ENCODE measurements at places on chromosomes 6 and 20.

- no peak for DNase-seq
Observed at GRCh38 chr20:38032585-38033329, 499 bp downstream of the TTI1 start.

- DNase-seq, result no peak
Observed at GRCh38 chr6:167532410-167533288, 207.8 kb downstream of the TTLL2 start.

GRCh38 chr20:23879811-23880374, 345 bp upstream of the CST5 start:
- DNase-seq, result no peak

- no peak for DNase-seq
Observed at GRCh38 chr20:32064667-32065066, 12.6 kb downstream of the HCK start.

DNA sequence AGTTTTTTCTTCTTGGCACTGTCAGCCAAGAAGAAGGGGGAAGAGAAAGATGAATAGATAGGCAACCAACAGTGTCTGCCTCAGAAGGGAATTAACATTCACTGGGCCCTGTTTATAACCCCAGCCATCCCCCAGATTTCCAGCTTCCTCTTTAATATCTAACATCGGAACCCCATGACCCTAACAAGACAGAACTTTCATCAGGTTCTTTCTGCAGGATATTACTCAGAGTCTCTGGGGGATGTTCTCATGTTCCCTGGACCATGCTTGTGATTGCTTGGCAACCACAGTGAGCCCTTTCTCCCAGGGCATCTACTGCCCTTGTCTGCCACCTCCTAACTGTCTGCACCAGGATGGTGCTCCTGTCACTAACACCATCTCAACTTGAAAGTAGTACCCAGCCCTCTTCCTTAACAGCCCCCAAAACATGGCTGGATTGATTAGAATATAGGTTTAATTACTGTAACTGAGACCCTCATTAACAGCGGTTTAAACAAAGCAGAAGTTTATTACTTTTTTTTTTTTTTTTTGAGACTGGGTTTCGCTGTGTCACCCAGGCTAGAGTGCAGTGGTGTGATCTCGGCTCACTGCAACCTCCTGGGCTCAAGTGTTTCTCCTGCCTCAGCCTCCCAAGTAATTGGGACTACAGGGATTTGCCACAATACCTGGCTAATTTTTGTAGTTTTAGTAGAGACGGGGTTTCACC, 12.0 kb upstream of the PTPN1 start:
- peak; percentile 31 for DNase-seq

- DNase-seq, result no peak
Observed at GRCh38 chr6:82381278-82381677, 17.7 kb downstream of the TPBG start.

- no peak for DNase-seq
Observed at GRCh38 chr6:108132863-108133262, 33.0 kb upstream of the NR2E1 start.

GRCh38 chr6:143337201-143337949, 113.1 kb downstream of the ADAT2 start:
- DNase-seq, result no peak

- DNase-seq, result no peak
Observed at GRCh38 chr20:59598625-59599310, 5.6 kb upstream of the PHACTR3 start.

GRCh38 chr6:15481390-15482291, 181.2 kb downstream of the DTNBP1 start:
- DNase-seq, result no peak

GRCh38 chr6:20589266-20589665, 55.0 kb downstream of the CDKAL1 start:
- DNase-seq, result no peak

- DNase-seq, result no peak
Observed at GRCh38 chr6:100446115-100447080, 18.3 kb downstream of the SIM1 start.

DNA sequence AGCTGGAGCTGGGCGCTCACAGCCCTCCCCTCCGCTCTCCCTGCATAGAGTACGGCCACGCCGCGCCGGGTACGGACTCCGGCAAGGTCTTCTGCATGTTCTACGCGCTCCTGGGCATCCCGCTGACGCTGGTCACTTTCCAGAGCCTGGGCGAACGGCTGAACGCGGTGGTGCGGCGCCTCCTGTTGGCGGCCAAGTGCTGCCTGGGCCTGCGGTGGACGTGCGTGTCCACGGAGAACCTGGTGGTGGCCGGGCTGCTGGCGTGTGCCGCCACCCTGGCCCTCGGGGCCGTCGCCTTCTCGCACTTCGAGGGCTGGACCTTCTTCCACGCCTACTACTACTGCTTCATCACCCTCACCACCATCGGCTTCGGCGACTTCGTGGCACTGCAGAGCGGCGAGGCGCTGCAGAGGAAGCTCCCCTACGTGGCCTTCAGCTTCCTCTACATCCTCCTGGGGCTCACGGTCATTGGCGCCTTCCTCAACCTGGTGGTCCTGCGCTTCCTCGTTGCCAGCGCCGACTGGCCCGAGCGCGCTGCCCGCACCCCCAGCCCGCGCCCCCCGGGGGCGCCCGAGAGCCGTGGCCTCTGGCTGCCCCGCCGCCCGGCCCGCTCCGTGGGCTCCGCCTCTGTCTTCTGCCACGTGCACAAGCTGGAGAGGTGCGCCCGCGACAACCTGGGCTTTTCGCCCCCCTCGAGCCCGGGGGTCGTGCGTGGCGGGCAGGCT, 4.6 kb downstream of the KCNK15 start:
- DNase-seq, result no peak

DNA sequence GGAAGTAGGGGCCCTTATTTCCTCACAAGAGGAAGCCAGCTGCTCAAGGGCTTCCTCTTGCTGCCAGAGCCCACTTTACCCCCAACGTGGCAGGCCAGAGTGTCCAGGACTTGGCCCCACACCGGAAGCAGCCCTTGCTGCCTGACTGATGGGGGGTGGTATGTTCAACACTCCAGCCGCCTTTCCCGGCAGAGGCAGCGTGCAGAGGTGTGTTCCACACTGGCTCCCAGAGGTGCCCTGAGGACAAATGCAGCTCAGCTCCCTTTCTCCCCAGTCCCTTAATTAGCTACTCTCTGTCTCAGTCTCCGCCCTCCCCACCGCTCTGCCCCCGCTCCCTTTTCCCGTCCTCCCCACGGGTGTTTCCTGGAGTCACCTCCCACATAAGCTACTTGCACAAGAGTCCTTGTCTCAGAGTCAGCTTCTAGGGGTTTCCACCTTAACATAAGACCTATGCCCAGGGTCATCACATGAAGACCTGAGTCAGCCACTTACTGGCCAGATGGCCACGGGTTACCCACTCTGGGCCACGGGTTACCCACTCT, 61.7 kb upstream of the SHLD1 start:
- peak; percentile 70 for DNase-seq

DNA sequence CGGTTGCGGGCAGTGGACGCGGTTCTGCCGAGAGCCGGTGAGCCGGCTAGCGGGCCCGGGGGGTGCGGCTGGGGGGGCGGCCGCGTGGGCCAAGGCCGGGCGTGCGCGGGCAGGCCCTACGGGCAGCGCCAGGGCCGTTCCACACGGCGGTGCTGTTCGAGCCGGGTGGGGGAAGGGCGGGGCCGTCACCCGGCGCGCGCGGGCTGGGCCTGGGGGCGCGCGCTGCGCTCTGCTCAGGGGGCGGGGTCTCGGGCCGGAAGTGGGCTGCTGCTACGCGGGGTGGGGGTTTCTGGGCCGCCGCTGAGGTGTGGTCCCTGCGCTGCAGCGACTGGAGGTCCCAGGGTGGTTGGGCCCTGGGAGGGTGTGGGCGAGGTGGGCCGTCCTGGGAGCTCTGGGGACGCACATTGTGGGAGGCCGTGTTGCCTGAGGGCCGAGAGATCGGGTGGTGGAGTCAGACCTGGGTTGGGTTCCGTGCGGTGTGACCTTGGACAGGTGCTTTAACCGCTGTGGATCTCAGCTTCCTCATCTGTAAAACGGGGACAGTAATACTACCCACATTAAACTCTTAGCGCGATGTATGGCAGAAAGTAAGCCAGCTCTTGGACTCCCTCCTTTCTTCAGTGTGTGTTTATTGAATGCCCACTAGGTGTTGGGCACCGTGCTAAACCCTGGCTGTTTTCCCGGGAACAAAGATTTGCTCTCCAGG, 391 bp downstream of the MAPRE1 start:
- peak; percentile 52 for DNase-seq

DNA sequence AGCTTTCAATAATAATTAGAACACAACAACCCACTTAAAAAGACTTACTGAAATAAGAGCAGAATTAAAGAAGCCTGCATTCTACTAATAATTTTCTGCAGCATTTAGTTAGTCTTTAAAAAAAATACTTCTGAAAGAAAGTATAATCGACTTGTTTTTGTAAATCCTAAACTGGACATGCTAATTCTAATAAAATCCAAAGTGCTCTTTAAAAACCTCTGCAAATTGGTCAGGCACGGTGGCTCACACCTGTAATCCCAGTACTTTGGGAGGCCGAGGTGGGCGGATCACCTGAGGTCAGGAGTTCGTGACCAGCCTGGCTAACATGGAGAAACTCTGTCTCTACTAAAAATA, 57.5 kb upstream of the ARMH2 start:
- no peak for DNase-seq

DNA sequence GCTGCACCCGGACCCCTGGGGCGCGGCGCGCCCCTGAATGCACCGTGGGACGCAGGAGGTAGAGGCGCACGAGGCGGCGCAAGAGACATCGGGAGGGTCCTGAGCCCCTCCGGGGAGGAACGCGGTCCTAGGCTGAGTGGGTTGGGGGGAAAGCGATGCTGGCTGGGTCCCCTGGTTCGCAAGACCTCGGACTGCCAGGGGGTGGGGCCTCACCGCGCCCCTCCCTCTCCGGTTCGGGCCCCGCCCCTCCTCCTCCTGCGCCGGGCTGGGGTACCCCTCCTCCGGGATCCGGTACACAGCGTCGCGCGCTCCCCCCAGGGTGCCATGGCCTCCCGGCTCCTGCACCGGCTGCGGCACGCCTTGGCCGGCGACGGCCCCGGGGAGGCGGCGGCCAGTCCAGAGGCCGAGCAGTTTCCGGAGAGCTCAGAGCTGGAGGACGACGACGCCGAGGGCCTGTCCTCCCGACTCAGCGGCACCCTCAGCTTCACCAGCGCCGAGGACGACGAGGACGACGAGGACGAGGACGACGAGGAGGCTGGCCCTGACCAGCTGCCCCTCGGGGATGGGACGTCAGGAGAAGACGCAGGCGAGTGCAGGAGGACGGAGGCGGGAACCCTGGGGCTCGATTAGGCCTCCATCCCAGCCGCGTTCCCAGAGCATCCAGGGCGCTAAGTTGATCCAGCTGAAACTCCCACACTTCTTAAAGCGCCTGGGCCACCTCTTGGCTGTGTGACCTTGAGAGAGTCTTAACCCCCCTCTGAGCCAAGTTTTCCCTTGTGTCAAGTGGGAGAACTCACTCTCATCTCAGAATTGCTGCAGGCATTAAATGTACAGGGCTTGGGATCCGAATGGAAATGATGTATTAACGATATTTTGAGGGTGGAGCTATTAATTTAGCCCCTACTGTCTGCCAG, 541 bp downstream of the SNX21 start:
- DNase-seq, result no peak

GRCh38 chr6:13859871-13860555, 45.7 kb upstream of the MCUR1 start:
- no peak for DNase-seq

DNA sequence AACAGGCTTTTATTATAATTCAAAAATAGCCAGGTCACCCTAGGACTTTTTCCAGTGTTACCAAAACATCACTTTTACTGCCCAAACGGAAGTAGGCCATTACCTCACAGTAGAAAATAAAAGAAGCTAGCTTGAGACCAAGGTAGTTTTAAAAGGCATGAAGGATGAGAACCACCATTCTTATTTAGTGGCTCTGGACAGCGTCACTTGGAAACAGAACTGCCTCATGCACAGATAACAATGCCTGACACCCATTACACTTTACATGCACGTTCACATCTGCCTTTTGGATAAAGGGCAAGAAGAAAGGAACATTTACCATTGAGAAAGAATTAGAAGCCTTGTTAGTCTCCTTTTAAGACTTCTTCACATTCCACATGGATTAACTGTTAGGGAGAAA, 1.9 kb upstream of the PAQR8 start:
- no peak for DNase-seq

GRCh38 chr6:52087498-52087999, at the start of gene PKHD1:
Gene PKHD1 (minus strand): TSS chr6:52087613. CDS start chr6:52084933, 2,680 bp downstream.
- peak; percentile 3 for DNase-seq

DNA sequence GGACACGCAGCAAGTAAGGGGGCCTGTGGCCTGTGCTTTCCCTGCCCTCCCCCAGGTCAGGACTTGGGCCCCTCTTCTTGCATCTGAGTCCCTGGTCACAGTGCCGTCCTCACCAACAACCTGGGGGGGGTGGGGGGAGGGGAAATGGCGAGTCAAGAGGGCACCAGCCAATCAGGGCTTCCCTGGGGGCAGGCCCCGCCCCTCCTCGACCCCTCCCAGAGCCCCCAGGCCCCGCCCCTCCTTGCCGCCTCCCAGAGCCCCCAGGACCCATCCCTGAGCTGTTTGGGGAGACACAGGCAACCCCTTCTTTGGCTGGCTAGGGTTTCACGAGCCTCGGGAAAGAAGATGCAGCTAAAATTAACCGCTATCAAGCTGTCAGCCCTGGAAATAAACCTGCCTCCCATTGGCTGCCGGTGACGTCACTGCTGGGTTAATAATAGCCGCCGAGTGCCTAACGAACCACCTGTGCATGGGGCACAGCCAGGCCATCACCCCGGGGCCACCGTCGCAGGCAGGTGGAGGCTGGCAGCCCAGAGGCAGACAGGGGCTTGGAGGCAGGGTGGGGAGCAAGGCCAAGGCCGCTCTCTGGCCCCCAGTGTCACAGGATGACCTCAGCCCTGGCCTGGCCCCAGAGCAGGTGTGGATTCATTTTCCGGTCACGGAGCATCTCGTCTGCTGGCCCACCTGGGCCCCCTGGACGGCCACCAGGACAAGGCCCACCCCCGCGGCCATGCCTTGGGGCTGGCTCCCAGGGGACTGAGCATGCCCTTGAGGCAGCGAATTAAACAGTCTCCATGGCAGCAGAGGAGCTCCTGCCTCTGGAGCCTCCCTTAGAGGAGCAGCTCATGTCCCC, 3.2 kb upstream of the EEF1A2 start:
- DNase-seq, result no peak

DNA sequence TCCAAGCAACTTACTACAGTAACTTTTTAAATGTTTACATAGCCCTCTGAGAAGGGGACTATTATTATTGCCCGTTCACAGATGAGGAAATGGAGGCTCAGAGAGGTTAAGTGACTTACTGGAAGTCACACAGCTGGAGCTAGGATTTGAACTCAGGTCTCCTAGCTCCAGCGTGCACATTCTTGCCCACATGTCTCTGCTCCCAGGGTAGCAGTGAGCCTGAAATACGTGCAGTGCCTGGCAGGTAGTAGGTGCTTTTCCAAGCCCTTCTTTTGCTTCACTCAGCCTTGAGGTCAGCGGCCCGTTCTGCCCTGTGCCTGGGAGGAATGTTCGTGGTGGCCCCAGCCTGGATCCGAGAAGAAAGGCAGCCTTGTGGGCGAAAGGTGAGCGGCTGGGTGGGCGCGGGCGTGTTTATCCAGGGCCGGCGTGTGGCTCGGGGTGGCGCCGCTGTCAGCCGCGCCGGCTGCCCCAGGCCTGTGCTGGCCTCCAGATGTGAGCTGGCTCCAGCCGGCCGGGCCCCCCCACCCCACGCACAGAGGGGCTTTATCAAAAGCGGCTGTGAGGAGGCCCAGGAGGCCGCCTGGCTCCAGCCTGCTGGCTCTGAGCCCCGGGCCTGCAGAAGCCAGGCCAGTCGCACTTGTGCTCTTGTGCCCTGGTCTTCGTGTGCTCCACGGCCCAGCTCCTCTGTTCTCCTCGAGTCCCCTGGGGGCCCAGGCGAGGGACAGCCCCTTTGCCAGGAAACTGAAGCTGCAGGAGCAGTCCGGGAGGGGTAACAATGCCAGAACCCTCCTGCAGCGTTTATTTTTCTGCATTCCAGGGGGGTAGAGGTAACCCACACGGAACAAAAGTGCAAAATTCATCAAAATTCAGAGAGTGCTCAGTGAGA, 58.1 kb downstream of the UBE2V1 start:
- DNase-seq, result no peak
